ENCODE measurements at places on chromosomes 2 and 18.

- DNase-seq, result no peak
Measured at GRCh38 chr2:82139979-82140611, 1835.5 kb upstream of the LRRTM1 start.

DNA sequence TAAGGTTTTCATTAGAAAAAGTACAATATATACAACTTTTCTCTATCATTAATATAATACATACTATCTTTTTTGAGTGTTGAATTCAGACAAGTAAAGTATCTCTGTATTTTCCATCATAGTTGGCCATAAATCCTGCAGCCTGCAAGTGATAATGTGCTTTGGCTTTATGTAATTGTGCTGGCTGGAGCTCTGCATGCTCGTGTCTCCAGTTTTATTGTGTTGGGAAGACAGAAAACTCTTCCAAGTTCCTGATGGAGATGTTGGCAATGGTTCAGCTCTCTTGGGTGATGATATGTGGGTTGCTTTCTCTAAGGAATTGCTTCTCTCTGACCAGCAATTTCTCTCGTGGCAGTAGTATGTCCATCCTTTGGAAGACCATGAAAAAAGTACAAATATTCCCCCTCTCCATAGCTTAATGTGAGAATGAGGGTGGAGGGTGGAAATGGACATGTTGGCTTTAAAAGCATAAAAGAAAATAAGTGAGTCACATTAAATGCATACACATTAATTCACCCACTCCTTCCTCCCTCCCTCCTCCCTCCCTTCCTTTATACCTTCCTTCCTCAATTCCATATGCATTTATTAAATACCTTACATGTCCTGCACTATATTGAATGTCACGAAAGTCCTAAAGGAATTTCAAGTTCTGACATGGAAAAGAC is 344.2 kb downstream of the MTX2 start:
- DNase-seq, result no peak

DNA sequence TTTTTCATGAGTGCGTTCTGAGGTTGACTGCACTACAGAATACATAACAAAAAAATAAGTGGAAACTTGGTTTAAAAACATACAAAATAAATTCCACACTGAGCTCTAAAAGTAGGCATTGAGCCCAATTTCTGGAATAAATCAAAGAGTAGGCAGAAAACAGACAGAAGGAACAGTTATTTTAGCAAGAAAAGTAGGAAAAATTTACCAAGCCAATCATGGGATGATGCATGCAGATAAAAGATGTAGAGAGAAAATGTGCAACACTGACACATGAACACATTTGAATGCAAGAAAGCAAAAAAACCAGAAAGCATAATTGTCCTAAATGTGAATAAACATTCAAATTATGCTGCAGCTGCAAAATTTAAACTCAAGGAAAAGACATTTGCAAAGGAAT is 308.3 kb downstream of the DLGAP1 start:
- no peak for DNase-seq

GRCh38 chr2:29480426-29480825 is 365.2 kb downstream of the CLIP4 start:
- no peak for DNase-seq

DNA sequence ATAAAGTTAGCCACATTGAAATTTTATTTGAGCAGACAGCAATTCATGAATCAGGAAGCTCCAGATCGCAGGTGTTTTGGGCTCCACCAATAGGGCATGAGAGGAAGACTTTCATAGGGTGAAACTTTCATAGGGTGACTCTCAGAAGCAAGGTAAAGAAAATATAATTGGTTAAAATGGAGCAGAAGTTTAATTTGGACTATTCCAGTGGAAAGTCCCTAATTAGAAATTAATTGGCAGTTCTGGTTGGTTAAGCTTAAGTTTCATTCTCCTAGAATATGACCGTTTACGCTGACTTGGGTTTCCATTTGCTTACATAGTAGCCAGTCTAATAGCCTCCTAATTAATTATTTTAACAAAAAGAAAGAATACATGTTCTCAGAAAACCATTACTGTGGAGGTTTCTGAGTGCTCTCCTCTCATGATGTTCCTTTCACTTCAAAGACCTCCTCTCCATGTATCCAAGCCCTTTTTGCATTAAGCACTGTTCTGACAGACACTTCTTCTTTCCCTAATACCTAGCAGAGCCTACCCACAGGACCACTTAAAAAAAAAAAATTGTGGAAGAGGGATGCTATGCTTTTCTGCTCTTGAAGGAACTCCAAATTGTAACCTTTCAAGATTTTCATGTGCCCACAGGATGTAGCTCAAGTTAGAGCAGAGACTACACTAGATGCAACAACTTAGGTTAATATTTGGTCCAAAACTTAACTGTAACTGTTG is 99.1 kb downstream of the MREG start:
- DNase-seq, result no peak

DNA sequence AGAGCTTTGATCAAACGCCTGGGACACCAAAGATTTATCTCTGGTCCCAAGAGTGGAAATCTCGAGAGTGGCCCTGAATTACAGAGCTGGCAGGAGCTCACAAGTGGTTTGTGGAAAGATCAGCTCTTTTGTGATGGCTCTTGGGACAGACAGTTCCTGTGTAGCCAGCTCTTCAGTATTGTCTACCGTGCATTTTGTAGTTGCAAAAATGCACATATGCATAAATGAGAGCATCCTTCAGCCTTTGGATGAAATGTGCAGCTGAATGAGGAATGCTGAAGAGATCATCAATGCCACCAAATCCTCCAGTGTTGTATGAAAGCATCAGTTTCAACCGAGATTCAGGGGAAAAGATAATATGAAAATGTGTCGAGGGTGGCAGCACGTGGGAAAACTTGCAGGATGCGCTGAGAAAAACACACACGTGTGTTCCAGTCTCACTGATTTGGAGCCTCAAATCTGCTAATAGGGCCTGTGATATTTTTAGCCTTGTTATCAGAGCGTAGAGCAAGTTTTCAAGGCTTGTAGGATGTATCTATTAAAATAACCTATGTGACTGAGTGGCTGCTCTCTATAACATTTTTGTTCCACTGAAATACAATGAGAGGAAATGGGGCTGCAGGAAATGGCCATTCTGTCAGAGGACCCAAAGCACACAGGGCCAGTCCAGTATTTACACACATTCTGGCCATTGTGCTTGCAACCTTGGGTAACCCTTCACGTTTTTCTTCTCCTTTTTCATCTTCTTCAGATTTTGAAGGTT is 138.7 kb downstream of the PRKCE start:
- DNase-seq, result no peak

DNA sequence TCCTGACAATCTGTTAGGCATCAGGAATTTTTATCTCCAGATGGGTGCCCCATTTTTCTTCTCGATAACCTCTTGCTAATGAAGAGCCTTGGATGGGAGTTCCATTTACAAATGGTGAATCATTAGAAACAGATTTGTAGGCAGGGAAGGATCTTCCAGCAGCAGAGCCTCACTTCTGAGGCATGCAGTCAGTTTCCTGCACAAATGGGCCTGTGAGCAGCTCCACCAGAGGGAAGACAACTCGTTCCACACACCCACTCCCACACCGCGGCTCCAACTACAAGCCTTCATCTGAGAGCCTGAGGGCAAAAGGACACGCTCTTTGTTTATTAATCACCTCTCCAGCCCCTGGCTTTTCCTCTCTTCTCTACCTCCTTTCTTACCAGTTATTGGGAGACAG is 108.5 kb downstream of the CTAGE1 start:
- DNase-seq, result no peak

DNA sequence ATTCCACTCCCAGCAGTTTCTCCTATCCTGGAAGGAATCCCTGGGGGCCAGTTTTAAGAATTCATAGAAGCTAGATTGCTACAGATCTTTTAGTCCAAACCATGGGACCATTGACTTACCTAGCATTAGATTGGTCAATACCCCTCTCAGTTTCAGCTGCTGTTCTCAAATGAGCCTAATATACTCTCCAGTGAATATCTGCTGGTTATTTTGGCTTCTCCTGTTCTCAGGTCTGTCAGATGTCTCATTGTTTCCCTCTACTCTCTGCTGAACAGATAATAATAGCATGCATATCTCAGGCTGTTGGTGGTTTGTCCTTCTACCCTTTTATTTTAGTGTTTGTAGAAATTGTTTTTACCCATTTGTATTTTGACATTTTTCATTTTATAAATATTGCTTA is 99.5 kb downstream of the FHOD3 start:
- DNase-seq, result no peak

DNA sequence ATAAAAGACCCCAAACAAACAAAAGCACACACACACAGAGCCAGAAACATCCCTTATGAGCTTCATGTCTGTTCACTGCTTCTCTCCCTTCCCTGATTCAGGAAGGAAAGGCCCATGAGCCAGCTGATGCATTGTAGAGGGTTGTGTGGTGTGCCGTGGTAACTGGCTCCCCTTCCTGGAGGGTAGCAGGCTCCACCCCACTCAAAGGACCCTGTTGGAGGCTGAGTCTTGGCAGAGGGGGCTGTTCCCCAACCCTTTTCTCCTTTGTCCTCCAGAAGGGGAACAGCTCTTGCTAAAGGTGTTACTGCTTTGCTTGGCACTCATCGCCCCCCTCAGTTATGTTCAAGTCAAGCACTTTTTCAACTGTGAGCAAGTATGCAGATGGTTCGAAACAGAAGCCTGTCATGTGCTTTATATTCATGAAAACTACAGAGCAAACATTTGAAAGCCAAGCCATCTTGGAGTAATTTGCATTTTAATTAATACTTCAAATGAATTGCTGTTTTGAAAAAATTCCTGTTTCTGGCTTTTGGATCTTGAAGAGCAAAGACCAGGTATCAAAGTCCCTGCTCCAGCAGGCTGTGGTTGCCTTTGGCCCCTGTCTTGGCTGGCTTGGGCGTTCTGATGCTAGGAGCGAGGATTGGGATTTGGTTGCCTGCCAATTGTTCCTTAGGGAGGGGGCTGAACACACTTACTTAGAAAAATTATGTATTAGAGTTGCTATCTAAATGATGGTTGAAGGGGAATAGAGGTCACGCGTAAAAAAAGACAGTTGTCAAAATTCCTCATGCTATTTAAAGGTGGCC is 267.8 kb downstream of the TSN start:
- no peak for DNase-seq

GRCh38 chr18:35128675-35129074 is 87.5 kb downstream of the MAPRE2 start:
- no peak for DNase-seq

- DNase-seq, result peak; percentile 57
Measured at GRCh38 chr2:179106676-179107428, 56.9 kb upstream of the CCDC141 start.

- DNase-seq, result no peak
Measured at GRCh38 chr2:196952936-196953335, 26.4 kb upstream of the PGAP1 start.

- no peak for DNase-seq
Measured at GRCh38 chr2:28842042-28842441, 28.1 kb downstream of the TRMT61B start.

DNA sequence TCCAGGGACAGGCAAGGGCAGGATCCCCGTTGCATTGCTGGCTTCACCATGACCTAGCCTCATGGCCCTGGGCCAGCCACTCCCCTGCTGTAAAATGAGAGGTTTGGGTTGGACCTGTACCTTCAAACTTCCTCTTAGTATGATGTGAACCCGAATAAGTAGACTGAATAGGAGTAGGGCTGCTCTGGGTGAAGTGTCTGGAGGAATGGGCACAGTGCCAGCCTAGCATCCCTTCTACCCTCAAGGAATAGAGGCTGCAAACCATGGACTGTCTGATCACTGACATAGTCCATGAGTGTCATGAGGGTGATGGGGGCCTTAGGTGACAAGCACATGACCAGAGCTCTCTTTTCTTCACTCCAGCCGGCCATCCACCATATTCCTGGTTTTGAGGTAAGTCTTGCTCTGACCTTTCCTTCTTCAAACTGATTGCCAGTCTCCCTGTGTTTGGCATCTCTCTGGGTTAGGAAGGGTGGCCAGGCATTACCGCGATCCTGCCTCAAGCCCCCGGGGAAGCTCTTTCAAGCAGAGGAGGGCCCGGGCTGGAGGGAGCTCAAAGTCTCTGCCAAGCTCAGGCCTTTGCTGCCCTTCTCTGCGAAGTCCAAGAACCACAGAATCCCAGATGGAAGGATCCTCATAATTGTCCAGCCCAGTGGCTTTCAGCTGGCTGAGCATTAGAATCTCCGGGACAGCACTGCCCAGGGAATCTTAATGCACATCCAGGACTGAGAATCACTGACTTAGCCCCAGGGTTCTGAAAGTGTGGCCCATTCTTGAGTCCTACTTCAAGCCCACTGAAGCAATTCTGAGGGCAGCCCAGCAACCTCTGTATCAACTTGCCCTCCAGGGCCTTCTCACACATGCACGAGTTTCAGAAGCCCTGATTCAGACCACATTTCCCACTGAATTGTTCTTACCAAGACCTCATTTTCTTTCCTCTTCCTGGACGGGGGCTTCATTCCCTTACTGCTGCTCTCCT is 148.1 kb downstream of the DYSF start:
- no peak for DNase-seq

DNA sequence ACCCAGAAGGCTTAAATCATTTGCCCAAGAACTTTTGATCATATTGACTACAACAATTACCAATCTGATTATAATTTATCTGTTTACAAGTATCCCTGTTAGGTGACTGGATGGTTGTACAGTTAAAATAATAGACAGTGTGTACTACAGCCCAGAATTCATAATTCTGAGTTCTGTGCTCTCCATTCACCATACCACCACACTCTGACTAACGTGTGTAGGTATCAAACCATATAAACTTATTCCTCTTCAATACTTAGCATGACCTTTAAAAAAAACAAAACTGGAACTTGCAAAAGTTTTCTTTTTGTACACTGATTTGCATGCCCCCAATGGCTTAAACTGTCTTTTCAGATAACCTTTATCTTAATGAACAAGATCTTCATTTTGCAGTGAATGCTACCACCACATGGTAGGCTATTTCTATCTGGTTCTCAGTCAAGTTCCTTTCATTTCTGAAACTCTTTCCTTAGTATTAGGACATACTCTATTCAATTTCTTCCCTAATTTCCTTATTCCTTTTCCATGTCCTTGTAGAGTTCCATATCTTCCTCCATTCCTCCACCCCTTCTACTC is 50.9 kb downstream of the SOS1 start:
- DNase-seq, result no peak

- no peak for DNase-seq
Measured at GRCh38 chr2:241039416-241039815, 41.0 kb downstream of the SNED1 start.

- DNase-seq, result no peak
Measured at GRCh38 chr2:130372833-130373807, 17.3 kb downstream of the PTPN18 start.

DNA sequence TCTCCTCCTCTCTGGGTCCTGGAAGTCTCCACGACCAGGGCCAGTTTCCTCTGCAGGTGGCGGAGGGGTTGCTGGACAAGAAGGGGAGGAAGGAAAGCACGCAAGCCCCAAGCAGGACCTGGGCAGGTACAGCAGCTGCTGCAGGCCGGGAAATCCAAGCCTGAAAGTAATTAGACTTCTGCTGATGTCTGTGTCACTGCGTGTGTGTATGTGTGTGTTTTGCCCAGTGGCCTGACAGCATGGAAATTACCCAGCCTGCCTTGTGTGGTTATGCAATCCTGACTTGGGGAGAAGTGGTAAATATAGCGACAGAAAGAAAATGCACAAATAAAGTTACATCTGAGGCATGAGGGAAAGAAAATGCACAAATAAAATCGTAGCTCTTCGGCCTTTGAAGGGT is 121.8 kb upstream of the ZBTB14 start:
- DNase-seq, result no peak
